ENCODE measurements at places on chromosomes 7 and 10.

DNA sequence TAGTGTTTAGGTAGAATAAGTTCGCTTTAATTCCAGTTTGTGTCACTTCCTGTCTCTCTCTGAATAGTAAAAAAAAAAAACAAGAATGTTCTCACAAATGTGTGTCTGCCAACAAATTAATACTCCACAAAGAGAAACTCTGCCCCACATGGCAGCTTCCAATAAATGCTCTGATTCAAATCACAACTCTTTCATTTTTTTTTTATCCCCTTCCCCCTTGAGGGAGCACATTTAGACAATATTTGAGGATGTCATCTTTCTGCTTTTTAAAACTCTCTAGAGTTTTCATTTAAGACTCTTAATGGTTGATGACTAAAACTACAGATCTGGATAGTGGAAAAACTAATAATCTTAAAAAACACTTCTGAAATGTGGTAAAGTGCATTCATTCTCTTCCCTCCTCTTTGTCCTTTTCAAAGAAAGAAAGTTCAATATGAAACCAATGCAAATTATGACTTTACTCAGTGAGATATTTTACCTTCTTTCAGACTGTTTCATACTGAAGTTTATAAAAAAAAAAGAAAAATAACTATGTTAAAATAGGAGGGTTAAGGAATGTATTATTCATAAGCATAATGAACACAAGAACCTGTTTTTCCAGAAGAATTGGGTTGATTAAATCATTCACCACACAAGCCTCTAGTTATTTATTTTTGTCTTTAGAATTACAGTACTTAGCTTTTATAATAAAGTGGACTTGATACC, 42.3 kb downstream of the ARID5B start:
- no peak for DNase-seq

DNA sequence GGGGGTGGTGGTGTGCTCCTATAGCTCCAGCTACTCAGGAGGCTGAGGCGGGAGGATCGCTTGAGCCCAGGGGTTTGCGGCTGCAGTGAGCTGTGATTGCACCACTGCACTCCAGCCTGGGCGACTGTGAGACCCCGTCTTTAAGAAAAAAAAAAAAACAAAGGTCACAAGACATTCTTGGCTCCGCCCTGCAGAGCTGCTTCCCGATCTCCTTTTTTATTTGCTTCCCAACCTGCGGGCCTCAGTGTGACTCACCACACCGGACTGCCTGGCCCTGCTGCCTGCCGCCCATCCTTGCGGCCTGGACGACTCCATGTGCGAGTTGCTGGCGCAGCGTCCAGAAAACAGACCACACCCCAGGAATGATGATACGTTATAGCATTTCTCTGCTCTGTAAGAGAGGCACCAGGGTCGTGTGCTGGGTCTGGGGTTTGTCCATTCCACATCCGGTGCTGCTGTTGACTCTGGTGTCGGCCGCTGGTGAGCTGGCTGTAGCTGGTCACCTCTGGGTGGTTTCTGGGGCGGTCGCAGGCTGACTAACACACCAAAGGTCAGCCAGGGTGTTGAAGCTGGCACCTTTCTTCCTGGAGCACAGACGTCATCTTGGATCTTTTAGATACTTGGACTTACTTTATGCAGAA, 123.6 kb downstream of the TCF7L2 start:
- DNase-seq, result no peak

- no peak for DNase-seq
These were observed 826 bp downstream of the GIMAP7 start for GRCh38 chr7:150515248-150516147.

- DNase-seq, result no peak
These were observed 139.8 kb upstream of the NAMPT start for GRCh38 chr7:106424476-106425016.

GRCh38 chr10:3978761-3979160, 193.8 kb upstream of the KLF6 start:
- DNase-seq, result no peak

- no peak for DNase-seq
These were observed 36.0 kb downstream of the COL26A1 start for GRCh38 chr7:101398396-101399289.

- no peak for DNase-seq
These were observed 16.4 kb downstream of the CUX1 start for GRCh38 chr7:101833799-101834198.

DNA sequence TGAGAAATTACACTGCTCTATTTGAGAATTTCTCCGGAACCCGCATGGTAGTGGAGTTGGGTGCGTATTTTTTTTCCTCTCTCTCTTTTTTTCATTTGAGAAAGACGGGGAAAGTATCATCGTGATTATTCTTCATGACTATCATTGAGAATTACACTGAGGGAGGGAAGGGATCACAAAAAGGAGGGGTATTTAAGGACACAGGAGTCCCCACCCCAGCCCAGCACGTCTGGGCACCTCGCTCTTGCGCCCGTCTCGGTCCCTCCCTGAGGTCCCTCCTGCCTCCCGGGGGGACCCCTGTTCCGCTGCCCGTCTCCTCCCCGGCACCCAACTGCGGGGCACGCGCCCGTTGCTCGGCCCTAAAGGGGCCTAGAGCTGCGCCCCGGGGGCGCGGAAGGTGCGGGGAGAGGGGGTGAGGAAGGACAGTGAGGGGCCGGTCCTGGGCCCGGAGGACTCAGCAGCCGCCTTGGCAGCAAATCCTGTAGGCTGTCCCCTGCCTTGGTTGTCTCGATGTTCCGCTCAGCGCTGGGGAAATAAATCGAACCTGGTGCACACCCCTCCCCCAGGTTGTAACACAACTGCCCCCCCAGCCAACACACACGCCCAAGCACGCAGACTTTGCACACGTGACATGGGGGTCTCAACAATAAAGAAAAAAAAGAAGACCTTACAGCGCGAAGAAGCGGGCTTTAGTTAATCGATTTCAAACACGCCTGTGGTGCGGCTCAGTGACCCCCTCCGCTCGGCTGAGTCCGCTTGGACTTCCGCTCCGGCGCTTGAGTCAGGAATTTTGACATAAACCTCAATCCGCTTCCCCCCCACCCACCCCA, 18.6 kb upstream of the GATA3 start:
- DNase-seq, result no peak

- DNase-seq, result peak; percentile 69
These were observed 198.2 kb downstream of the MLLT10 start for GRCh38 chr10:21732067-21732772.

DNA sequence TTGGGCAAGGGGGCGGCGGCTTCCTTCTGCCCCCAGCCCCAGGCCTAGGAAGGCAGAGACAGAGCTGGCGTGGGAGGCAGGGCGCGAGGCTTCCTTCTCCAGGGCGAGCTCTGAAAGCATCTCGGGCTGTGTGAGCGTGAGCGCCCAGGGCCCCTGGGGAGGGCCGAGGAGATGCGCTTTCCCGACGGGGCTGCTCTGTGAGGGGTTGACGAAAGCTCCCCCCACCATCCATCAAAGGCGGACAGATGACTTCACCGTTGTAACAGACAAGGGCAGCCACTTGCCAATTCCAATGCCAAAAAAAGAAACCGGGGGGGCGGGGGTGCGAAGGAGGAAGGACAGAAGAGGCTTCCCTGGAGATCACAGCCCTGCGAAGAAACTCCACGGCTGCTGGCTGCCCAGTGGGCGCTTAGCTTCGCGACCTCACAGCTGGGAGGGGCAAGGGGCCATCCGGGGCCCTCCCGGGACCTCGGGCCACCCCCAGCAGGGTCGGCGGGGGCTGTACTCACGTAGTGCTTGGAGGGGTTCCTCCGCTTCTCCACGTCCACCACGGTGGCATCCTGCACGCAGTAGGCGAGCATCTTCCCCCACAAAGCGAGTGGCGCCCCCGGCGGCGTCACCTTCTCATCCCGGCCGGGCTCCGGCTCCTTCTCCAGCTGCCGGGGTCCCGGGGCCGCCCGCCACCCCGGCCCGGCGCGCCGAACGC, 537 bp downstream of the SH3PXD2A start:
- peak; percentile 6 for DNase-seq

DNA sequence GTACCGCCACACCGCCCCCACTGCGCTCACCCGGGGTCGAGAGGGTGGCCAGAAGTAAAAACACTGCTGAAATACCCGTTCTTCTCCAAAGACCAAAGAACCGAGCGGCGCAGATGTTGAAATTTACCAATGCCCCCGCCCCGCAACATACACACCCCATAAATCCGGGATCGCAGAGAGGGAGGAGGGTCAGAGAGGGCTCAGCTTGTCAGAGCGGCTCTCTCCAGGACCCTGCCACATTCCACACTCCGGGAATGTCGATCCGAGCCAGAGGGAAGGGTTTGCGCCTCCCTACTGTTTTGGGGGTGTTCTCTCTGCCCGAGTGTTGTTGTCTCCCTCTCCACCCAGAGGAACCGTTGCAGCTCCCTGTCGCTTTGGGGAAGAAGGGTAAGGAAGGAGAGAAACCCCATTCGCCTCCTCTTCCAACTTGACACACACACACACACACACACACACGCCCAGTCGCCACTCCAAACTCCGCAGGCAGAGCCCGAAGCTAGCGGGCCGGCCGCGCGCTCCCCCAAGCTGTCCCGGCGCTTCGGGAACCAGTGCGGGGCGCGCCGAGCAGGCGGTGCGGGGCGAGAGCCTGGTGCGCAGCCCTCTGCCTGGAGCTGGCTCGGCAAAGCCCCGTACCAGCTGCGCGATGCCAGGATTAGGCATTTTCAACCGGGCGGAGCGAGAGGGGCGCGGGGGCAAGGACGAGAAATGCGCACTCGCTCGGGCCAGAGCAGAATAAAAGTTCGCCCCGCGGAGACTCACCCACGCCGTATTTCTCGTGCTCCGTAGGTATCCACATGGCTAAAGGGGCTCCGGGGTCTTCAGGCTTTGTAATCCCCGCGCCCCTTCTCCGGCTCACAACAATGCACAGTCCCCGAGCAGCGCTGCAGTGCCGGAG, 609 bp downstream of the DOCK4 start:
- DNase-seq, result peak; percentile 80

- DNase-seq, result no peak
These were observed 8.0 kb downstream of the OPN1SW start for GRCh38 chr7:128767475-128768110.

DNA sequence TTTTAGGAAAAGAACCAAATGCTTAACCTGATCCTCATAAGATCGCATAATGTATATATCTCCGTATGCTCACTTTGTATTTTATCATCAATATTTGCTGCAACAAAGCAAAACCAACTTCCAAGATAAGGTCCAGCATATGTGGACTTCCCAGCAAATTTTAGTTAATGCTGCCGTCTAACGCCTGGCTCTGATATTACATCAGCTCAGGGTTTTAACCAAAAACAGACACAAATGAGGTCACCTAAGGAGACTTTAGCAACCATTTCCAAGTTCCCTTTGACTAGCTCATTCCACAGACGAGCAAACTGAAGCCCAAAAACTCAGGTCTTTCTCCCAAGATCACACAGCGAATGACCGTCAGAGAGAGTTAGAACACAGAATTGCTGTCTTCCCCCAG, 59.4 kb upstream of the UCN3 start:
- no peak for DNase-seq

- DNase-seq, result no peak
These were observed 150.1 kb upstream of the NPS start for GRCh38 chr10:127398971-127399365.

- DNase-seq, result no peak
These were observed 57.4 kb downstream of the MKLN1 start for GRCh38 chr7:131385039-131385605.

- DNase-seq, result no peak
These were observed 61.9 kb downstream of the SEM1 start for GRCh38 chr7:96647733-96648132.

GRCh38 chr7:11591055-11591633, 240.9 kb downstream of the THSD7A start:
- no peak for DNase-seq

DNA sequence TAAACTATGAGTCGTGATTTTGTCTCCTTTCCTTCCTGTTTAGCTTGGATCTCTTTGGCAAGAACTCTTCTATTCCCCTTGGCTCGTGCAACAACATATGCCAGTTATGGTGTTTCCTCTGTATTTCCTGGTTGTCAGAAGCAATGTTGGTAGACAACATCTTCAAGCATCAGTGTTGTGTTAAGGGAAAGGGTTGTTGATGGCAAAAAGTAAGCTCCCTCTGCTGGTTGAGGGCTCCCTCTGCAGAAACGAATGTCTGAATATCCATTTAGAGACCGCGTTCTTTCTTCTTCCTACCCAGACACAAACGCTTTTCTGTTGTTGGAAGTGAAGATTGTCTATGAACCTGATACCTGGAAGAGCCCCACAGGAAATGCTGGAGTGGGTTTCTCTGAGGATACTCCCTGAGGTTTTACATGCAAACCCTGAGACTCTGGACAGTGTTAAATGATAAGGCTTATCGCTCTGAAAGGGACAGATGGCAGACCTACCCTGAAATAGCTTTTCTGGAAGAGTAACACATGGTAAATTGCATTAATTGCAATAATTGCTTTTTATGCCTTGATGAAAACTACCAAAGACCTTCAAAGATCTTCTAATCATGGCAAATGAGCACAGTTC, 23.5 kb upstream of the C1QL3 start:
- peak; percentile 7 for DNase-seq

DNA sequence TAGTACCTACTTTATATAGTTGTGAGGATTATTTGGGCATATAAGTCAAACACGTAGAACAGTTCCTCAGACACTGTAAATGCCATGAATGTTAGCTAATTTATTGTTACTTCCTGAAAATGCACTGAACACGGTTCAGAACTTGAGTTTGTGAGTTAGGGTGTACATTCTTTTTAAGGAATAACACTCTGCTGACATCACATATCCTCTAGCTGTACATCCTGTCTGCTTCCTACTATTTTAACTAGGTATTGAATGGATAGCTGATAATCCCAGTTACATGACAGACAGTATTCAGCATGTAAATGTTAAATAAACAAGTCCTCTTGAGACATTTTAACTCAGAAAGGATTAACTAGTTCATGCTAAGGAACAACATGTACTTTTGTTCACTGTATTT, 16.0 kb downstream of the SAMD8 start:
- no peak for DNase-seq

DNA sequence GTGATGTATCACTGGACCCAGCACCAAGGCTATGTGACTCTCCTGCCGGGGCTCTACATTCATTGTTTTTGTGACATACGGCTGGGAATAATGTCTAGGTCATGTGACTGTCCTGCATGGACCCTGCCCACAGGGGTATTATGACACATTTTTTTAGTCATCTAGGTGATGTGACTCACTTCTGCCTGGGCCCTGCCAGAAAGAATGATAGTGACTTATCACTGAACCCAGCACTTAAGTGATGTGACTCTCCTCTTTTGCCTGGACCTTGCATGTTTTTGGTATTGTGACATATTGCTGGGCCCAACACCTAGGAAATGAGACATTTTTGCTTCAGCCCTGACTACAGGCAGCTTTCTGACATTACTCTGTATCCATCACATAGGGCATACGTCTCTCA, 51.1 kb upstream of the ZNF107 start:
- DNase-seq, result no peak

GRCh38 chr10:526651-527312, 162.7 kb downstream of the DIP2C start:
- DNase-seq, result no peak

GRCh38 chr10:86353506-86354485, 12.8 kb downstream of the GRID1 start:
- no peak for DNase-seq

GRCh38 chr10:209357-209756, 74.1 kb downstream of the ZMYND11 start:
- no peak for DNase-seq
